NCI-H524 (cell line): ENCODE measurements at places on chromosomes 12 and 14.
A peak's percentile ranks its signal among the peaks of the same experiment; 100 is the strongest.

GRCh38 chr14:28119849-28120248 lies 646.7 kb upstream of the FOXG1 start:
- DNase-seq = no peak

DNA sequence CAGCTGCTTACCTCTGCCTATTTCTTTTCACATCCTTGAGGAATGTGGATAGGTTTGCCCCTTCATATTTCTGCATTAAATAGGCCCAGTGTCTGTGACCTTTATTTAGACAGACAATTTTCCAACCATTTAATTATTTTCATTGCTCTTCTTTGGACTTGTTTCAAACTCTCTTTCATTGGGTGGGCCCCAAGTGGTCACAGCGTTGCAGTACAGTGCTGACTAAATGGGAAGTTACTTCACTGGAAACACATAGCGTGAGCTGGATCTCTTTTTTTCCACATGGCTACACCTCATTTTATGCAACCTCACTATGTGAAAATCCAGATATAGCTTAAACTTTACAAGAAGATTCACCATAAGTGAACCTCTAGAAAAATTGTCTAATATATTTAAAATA lies 438.9 kb downstream of the ADAMTS20 start:
- DNase-seq = no peak

- no peak for DNase-seq
Observed at GRCh38 chr12:6695313-6696045, 5.1 kb downstream of the PIANP start.

- no peak for DNase-seq
Observed at GRCh38 chr12:29544428-29545101, 47.1 kb upstream of the OVCH1 start.

- DNase-seq = no peak
Observed at GRCh38 chr12:67988601-67989021, 636 bp upstream of the IFNG-AS1 start.

DNA sequence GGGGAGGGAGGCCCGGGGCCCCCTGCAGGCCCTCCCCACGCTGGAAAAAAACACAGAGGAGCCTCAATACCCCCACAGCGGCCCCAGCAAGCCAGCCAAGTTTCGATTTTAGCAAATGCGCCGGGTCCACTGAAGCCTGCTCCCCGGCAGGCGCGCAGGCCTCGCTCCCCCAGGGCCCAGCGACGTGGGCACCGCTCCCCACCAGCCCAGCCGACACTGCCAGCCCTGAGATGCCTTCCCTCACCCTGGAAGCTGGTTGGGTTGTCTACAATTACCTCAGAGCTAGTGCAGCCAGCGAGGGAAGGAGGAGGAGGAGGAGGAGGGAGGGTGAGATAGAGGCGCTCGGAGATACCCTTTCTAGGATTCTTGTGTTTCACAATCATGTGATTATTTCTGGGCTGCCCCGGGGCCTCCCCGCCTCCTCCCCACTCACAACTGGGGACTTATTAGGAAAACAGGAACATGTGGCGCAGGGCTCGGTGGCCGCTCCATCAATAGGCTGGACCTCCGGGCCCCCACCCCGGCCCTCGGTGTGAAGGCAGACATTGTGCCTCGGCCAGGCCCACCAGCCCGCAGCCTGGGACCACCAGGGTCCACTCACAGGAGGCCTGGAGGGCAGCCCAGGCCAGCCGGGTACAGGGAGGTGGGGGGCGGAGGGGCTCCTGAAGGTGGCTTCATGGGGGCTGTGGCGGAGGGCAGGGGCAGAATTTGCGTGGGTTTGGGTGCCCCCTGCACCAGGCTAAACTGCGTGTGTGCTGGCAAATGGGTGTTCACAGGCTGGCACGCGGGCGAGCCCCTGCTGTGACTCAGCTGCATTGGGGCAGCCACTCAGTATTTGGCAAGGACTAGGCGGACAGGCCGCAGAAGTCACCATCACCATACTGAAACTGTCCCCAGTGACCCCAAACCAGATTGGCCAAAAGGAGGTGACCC lies 109.9 kb downstream of the NCOR2 start:
- DNase-seq = no peak

GRCh38 chr12:94900496-94900895 lies 103.0 kb downstream of the NDUFA12 start:
- no peak for DNase-seq

DNA sequence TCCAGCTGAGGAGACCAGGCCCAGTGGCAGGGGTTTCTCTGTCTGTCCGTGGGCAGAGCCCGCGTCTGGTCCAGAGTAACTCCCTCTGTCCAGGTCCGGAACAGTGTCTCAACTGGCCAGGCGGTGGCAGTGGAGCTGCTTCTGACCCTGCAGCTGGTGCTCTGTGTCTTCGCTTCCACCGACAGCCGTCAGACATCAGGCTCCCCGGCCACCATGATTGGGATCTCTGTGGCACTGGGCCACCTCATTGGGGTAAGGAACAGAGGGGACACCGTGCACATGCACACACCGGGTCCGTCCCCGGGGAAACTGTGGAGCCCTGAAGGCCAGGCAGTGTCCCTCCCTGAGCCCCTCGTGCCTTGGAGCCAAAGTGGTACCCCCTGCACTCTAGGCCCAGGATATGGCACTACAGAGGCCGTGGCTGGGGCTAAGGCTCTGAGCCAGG lies 1.5 kb downstream of the AQP6 start:
- DNase-seq = peak; percentile 44

- DNase-seq = no peak
Observed at GRCh38 chr12:123288751-123289346, 17.2 kb upstream of the CDK2AP1 start.

DNA sequence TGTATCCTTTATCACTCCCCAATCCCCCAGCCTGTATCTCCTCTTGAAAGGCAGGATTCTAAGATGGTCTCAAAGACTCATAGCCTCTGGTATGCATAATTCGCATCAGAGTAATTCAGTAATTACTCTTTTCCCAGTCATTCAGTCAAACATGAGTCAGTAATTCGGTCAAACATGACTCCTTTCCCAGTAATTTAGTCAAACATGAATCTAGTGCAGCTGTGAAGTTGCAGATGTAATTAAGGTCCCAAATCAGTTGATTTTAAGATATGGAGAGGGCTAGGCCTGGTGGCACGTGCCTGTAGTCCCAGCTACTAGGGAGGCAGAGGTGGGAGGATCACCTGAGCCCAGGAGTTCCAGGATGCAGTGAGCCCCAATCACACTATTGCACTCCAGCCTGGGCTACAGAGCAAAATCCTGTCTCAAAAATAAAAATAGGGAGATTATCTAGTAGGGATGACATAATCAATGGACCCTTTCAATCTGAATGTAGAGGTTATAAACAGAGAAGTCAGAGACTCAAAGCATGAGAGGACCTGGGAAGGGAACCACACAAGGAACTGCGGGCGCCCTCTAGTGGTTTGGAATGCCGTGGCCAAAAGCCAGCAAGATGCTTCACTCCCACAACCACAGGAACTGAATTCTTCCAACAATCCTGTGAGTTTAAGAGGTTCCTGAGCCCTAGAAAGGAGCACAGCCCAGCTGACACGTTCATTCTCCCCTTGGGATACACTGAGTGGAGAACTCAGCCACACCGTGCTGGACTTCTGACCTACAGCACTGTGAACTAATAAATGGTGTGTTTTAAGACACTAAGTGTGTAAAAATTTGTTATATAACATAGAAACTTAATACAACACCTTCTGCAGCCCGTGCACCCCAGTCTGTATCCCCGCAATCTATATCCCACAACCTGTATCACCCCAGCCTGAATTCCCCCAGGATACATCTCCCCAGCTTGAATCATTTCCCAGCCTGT lies 14.3 kb upstream of the ARMH4 start:
- DNase-seq = peak; percentile 79

DNA sequence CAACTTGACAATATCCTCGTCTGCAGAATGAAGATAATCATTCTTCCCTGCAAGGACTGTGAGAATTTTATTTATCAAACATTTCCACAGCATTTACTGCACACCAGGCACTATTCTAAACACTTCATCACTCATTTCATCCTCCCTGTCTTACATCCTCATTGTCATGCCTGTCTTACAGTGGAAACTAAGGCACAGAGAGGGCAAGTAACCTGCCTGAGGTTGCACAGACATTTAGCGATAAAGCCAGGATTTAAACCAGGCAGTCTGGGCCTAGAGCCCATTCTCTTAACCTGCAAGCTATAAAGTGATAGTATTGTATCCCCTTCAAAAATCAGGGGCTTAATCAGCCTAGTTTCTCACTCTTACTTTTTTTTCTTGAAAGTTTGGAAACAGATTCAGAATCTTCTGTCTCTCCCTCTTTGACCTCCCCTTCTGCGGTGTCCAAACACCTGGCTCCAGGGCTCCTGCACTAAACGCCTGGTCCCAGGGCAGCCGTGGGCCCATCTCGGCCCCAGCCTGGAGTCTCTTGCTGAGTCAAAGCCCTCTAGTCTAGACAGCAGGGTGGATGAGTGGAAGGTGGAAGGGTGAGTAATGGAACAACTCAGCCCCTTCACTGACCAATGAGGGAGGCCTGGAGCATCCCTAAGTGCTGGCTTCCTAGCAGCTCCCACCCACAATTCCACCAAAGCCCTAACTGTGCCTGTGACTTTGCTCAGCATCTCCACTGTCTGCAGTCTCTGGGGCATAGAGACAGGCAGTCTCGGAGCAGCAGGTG lies 12.5 kb downstream of the ISM2 start:
- DNase-seq = no peak

GRCh38 chr12:58801986-58802385 lies 118.3 kb downstream of the LRIG3 start:
- DNase-seq = no peak

DNA sequence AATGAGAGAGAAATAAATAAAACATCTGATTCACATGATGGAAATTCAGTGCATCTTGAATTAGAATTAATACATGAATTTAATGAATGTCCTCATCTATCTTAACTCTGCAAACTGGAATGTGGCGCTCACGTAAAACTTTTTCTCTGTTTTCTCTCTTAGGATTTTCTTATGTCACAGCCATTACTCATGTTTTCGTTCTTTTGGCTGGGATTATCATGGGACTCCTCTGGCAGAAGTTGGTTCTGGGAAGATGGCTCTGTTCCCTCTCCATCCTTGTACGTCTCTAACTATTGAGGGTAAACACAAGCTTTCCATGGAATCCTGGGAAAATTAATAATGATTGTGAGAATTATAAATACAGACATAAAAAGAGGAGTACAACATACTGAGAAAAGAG lies 5.0 kb downstream of the CLEC12B start:
- no peak for DNase-seq

DNA sequence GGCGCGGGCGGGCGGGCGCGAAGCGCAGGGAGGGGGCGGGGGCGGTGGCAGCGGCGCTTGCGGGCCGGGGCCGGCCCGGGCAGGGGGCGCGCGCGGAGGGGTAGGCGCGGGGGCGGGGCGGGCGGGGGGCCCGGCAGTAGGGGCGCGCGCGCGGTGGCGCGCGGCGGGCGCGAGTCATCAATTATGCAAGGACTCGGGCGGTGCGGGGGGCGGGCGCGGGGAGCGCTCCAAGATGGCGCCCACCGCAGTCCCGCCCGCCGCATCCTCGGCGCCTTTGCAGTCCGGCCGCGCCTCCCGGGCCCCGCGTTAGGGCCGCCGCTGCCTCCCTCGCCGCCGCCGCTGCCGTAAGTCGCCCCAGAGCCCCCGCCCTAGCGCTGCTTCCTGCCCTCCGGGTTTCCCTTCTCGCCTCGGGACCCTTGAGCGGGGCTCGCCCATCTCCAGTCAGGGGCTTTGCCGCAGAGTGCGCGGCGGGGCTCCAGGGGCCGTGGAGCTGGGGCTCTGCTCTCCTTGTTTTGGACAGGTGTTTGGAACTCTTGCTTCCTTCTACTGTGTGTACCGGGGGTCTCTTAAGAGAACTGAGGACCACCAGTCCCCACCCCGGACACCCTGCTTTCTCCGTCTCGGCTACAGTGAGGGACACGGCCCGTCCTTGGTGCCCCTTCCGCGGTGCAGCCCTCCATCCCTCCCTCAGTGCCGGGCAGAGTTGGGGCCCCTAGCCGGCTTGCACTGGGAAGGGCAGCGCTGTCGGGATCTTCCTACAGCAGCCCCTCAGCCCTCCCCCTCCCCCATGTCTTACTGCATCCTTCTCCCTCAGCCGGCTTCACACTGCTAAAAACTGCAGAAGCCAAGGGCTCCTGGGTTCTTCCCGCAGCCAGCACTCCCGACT lies at the start of gene SCN8A:
Gene SCN8A (plus strand): TSS at position 218 of the 886 bp plus-strand sequence. CDS start 71,585 bp downstream, outside the sequence.
- peak; percentile 81 for DNase-seq

DNA sequence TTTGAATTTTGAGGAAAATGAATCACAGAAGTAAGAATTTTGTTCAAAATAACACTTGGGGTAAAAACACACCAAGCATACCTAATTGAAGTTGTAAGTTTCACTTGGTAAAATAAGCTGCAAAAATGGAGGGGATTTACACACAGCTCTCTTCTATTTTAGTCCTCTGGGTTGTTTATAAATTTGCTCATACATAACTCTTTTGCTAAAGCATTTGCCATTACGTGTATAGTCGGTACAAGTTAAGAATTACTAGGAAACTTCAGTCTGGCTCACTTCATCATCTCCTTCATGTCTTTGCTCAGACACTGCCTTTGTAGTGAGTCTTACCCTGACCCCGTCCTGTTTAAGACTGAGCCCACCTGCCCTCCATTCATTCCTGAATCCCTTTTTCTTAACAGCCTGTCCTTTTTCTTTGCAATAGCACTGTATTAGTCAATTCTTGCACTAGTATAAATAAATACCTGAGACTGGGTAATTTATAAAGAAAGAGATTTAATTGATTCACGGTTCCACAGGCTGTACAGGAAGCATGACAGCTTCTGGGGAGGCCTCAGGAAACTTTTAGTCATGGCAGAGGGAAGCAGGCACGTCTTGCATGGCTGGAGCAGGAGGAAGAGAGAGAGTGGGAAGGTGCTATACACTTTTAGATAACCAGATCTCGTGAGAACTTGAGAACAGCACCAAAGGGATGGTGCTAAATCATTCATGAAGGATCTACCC lies 451.1 kb downstream of the PCNX1 start:
- DNase-seq = no peak

- no peak for DNase-seq
Observed at GRCh38 chr12:132185705-132186104, 41.4 kb downstream of the NOC4L start.

DNA sequence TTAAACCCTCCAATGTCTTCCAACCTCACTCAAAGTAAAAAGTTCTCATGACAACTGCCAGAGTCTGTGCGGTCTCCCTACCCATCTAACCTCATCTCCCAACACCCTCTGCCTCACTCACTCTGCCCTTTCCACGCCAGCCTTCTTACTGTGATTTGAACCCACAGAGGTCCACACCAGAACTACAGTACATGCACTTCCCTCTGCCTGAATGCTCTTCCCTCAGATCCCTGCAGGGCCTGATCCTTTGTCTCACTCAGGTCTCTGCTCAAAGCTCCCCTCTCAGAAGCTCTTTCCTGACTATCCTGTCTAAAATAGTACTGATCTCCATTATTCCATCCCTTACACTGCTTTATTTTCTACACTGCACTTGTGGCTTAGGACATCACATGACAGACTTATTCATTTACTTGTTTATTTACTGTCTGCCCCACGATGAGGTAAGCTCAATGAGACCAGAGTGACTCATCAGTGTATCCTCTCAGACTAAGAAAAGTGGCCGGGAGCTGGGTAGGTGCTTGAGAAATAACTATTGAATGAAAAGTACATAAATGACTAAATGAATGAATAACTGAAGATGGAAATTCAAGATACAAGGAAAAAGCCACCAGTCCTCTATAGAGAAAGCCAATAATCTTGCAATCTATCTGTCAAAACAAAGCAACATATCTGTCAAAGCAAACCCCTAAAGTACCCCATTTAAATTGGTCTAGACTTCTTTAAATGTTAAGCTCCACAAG lies 17.1 kb downstream of the POMT2 start:
- no peak for DNase-seq

- no peak for DNase-seq
Observed at GRCh38 chr12:84924981-84925380, 12.4 kb upstream of the SLC6A15 start.
